ENCODE measurements at places on chromosomes 3 and 15.
A peak's percentile ranks its signal among the peaks of the same experiment; 100 is the strongest.

DNA sequence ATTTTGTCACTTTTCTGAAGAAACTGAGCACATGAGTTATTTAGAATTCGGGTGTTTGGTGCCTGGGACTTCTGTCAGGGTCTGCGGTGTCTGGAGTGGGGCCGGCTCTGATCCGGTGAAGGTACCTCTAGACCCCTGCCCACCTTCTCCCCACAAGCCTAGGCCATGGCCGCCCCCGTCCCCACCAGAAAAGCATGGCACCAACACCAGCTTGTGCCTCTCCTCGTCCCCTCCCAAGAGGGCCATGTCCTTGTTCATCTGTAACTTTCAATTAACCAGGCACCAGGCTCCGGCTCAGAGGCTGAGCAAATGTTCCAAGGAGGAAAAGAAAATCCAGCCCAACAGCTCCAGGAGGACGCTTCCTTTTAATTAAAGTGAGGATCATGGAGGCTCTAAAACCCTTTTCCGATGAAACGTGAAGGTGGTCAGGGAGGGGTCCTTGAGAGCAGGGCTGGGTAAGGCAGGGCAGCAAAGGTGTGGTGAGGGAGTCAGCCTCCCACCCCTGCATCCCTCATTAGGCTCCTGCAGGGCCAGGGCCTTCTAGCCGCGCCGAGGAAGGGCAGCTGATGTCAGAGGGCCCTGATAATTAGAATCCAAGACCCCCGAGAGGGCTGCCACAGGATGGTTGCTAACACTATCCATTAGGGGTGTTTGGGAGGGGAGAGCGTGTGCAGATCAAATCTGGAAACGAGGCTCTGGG is 62.3 kb downstream of the SLC6A1 start:
- DNase-seq, result no peak

GRCh38 chr15:34217587-34218225 is 7.1 kb upstream of the EMC4 start:
- no peak for DNase-seq

GRCh38 chr3:12984023-12984823 is 89.0 kb downstream of the IQSEC1 start:
- peak; percentile 90 for DNase-seq

GRCh38 chr3:40167958-40168357 is 141.5 kb upstream of the EIF1B start:
- no peak for DNase-seq

GRCh38 chr3:135452881-135453280 is 512.6 kb upstream of the PPP2R3A start:
- DNase-seq, result no peak

DNA sequence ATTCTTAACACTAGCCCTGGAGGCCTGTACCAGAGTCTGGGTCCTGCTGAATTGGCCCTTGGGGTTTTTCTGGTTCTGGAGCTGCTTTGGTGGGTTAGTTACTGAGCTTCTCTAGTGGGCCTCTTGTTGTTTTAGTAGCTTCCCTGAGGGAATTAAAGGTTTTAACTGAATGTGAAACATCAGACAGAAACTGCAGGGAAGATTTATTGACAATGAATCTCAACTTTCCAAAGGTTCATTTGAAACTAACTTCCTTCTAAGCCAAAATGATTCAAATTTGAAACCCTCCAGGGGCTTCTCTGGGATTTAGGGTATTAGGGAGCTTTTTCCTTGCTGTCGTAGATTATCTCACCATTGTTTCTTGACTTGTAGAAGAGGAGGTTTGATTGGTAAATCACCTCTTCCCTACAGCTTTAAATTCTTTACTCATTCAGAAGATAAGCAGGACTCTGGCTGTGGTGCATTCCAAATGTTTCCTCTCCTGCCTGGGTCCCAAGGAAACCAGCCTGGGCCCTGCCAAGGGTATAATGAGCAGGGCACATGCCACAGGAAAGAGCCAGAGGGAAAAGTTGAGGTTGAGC is 71.0 kb downstream of the TP63 start:
- no peak for DNase-seq

DNA sequence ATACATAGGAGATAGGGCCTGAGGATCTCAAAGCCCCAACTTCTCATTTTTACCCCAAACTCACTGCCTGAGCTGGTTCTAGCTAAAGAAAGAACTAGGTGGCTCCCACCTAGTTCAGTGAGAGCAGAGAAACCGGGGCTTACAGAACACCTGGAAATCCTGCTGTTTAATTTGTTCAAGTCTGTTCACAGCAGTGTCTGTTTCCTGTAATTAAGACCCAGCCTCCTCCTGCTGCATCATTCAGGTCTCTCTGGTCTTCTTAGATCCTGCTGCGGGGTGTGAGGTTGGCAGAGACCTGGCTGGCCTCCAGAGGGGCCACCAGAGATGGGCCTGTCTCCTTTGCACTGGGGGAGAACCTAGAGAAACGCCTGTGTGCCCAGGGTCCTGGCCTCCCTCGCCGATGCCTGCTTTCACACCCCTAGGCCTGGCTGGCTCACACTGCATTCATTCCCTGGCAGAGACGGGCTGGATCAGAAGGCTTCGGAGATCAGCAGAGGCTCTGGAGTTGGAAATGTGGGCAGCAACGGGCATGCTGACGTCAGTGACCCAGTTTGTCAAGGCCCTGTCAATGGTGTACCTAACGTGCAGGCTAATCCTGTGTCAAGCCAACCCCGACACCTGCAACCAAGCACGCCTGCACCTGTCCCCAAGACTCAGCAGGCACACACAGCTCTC is 4.9 kb upstream of the CHRNA3 start:
- DNase-seq, result no peak

GRCh38 chr15:88023914-88024313 is 232.6 kb downstream of the NTRK3 start:
- no peak for DNase-seq

DNA sequence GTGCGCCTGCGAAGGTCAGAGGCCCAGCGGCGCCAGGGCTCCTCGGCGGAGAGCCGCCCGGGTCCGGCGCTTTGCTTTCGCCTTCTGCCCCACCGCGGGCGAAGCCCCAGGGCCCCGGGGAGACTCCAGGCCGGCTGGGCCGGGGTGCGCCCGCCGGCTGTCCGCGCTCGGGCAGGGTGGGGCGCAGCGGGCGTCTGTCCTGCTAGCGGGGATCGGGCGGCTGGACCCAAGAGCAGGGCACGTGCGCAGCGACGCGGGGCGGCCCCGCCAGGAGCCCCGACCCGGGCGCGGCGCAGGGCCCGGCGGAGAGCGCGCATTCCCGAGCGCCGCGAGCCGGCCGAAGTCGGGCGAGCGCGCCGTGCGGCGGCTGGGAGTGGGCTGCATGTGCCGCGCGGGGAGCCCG is 569 bp upstream of the ALDH1A3 start:
- DNase-seq, result no peak

DNA sequence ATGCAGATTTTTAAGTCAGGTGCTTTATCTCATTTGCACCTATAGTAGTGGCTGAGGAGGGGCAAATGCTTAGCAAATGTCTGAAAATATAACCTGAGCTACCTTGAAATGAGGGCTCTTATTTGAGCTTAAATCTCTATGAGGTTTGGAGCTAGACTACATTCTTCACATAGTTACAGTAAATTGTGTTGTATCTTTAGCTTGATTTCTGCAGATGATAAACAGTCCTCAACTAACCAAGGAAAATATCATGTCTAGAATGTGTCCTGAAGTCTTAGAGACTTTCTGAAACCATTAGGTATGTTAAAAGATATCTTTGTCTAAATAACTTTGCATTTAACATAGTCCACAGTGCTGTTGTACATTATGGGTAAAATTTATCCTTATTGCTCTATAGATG is 127.6 kb downstream of the ATP1B3 start:
- DNase-seq, result no peak

DNA sequence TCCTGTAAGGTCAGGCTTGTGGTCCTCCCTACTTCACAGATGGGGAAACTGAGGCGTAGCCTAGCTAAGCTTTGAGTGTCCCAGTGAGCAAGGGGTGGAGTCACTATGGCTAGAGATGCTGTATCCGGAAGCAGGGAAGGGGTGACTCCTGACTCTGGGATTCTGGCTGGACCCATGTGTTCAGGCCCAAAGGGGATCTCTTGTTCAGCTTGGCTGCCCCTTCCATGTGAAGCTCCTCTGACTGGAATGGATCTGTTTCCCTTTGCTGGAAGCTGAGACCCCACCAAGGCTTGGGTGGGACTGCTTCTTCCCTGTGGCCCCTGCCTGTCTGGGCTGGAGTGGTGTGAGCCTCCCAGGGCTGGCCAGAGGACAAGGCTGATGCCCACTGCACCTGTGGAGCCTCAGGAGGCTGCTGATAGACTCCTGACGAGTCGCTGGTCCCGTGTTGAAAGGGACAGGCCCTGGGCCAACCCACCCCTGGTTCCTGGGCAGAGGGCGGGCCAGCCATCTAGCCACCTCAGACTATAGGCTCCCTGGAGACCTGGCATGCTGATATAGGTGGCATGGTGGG is 1.0 kb downstream of the MAPKAPK3 start:
- DNase-seq, result no peak

- DNase-seq, result no peak
Observed at GRCh38 chr15:99055555-99056134, 48.1 kb upstream of the PGPEP1L start.

DNA sequence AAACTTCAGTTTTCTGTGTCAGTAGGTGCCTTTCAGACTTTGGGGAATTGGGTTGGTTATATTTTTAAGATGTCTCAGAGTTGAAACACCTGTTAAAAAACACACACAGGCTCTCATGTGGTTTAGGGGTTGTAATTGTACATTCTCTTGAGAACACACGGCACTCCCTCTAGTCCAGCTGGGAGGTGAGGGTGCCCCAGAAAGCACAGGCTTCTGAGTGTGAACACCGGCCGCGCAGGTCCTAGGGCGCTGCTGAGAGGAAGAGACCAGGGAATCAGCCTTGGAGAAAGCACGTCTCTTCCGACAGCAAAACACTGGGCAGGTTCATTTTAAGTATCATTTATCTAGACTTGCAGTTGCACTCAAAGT is 68.0 kb upstream of the RPL35A start:
- no peak for DNase-seq

- no peak for DNase-seq
Observed at GRCh38 chr3:118809696-118810498, 224.7 kb downstream of the IGSF11 start.

DNA sequence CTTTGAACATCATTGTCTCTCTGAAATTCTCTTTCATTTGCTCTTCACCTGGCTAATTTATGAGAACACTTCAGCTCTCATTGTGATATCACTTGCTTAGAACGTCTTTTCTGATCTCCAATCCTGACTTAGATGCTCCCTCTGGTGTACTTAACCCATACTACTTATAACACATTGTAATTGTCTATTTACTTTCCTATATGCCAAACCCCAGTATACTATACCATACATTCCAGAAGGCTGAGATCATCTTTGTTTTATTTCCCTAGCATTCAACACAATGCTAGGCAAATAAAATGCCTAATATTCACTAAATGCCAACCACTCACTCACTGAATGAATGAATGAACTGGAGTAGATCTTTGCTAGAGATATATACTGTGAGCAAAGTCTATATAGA is 27.0 kb upstream of the PEX5L start:
- DNase-seq, result no peak

DNA sequence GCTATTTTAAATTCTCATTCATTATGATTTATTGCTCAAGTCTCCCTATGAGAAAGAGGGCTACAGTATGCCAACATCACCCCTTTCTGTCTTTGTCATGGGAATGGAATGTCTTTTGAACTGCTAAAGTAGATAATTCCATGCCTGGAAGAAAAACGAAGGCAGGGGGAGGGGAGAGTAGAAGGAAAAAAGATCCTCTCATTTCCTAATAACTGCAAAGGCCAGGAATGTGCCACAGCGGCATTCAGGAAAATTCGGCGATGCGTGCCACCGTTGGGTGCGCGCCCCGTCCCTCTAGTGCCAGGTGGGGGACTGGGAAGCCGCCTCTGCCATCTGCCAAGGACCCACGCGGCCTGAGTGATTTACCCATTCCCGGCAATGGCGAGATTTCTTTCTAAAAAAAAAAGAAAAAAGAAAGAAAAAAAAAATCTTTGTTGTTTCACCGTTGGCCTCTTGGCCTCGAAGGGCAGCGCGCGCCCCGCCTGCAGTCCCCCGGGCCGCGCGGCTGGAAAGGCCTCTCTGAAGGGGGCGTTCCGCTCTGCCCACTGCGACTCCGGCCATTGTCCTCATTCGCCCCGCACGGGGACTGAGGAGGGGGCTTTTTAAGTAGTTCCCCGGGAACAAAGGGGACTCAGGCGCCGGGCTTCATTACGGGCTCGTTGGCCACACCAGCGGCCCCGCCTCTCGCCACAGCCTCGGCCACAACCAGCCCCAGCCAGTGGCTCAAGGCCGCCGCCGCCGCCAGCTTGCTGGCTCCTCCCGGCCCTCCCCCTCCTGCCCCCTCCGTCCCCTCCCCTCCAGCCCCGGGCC is 54.5 kb downstream of the CPN2 start:
- DNase-seq, result no peak

GRCh38 chr3:64848822-64849221 is 161.0 kb upstream of the ADAMTS9 start:
- DNase-seq, result no peak

DNA sequence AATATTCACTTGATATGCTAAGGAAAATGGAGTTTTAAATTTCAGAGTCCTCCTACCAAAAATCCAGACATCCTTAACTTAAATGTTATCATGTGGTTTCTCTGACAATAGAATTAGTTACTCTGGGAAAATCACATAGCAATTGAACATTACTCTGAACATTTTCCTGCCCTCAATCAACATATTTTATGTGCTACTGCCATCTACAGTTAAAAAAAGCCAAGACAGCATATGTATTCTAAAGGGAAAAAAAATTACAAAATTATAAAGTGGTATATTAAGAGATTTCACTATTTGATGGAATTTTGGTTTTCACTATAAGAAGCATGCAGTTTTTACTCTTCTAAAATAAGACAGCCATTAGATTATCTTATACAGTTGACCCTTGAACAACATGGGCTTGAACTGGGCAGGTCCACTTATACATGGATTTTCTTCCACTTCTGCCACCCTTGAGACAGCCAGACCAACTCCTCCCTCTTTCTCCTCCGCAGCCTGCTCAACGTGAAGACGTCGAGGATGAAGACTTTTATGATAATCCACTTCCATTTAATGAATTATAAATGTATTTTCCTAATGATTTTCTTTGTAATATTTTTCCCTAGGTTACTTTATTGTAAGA is 122.3 kb downstream of the ATP1B3 start:
- no peak for DNase-seq

- DNase-seq, result no peak
Observed at GRCh38 chr3:65436580-65436979, 602.1 kb downstream of the MAGI1 start.

- DNase-seq, result no peak
Observed at GRCh38 chr15:60095711-60096110, 91.6 kb downstream of the FOXB1 start.

- DNase-seq, result no peak
Observed at GRCh38 chr3:52297242-52298148, 9.9 kb downstream of the GLYCTK start.

Data from ascending aorta (tissue), 2 donors.